ENCODE measurements at places on chromosomes 13 and 19. TPM values are rescaled to one million over a fixed set of nuclear protein-coding genes. Genes with fewer than 3 reads are reported as not detected.
A peak's percentile ranks its signal among the peaks of the same experiment; 100 is the strongest.

DNA sequence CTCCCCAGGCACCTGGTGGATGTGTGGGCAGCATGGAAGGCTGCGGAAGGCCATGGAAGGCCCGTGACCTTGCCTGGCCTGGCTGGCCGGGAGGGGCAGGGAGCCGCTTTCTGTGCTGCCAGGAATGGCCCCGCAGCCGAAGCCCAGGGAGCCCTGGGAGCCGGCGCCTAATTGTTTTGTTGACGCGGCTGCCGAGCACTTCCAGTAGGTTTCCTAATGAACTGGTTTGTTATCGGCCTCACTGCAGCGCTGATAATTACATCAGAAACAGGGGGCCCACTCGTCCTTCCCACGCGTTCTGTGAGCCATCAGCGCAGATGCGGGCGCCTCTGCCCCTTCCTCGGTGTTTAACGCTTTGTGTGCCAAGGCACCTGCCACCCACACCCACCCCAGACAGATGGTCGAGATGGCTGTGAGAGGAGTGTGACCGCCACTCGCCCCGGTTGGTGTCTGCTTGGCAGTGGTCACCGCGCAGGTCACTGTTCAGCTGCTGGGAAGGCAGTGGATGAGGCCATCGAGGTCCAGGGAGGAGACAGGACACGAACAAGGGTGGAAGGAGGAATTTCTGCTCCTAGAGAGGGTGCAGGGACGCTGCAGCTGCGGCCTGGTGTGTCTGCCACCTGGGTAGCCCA, 124.5 kb downstream of the KDM4B start:
- peak; percentile 34 for DNase-seq

- no peak for DNase-seq
Measured at GRCh38 chr19:55620410-55621204, 3.8 kb downstream of the ZNF784 start.

- no peak for DNase-seq
Measured at GRCh38 chr19:39106194-39106593, 19.4 kb upstream of the PAK4 start.

DNA sequence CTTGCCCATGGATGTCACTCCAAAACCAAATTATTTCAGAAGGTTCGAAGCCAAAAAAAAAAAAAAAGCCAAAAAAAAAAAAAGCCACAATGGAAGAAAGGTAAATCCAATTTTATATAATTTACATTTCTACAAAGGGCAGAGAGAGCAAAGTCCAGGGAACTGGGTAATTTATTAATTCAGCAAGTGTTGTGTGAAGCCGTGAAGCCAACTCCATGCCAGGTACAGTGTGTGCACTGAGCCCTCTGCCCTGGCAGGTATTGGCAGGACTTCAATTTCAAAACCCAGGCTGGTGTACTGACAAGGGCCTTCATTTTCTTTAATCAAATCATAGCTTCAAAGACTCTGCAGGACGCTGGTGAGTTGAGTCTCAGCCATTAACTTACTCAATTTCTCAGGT, 5.5 kb upstream of the RFPL4A start:
- DNase-seq = peak; percentile 86

GRCh38 chr19:35309481-35310279, 17.7 kb downstream of the MAG start:
- peak; percentile 56 for DNase-seq

GRCh38 chr13:101621099-101621498, 168.6 kb downstream of the ITGBL1 start:
- no peak for DNase-seq

DNA sequence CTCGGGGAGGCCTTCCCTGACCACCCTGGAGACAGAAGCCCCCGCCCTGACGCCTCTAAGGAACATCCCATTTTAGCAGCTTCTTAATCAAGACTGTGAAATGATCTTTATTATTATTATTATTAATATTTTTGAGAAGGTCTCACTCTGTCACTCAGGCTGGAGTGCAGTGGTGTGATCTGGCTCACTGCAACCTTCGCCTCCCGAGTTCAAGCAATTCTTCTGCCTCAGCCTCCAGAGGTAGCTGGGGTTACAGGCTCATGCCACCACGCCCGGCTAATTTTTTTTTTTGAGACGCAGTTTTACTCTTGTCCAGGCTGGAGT, 3.6 kb upstream of the DAND5 start:
- DNase-seq = no peak

GRCh38 chr19:50475736-50476223, 527 bp upstream of the EMC10 start:
- DNase-seq = no peak

DNA sequence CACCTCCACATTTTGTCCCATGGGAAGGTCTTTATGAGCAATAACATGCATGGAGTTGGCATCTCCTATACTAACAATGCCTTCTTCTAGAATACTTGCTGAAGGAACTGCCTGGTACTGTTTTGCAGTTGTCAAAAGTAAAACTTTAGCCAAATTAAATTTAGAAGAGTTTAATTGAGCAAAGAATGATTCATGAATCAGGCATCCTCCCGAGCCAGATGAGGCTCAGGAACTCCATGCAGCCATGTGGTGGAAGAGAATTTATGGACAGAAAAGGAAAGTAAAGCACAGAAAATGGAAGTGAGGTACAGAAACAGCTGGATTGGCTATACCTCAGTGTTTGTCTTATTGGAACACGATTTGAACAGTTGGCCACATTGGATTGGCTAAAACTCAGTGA, 1081.9 kb downstream of the SLITRK1 start:
- no peak for DNase-seq

- DNase-seq = no peak
Measured at GRCh38 chr13:26344980-26345379, 91.1 kb downstream of the CDK8 start.

DNA sequence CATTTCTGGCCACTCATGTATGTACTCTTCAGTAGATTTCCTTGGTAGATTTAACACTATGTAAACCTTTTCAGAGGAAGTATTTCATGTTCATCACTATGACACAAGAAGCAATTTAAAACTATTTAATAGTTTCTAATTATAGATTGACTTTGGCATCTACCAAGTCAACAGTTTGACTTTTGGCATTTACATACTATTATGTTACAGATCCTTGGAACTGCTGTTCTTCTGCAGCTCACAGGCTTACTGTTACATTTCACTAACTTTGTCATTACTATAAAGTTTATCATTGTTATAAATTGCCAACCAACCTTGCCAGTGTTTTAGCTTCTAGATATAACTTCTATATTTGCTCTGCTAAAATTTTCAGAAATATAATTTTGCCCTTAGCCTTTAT, 18.7 kb downstream of the SUPT20H start:
- no peak for DNase-seq

DNA sequence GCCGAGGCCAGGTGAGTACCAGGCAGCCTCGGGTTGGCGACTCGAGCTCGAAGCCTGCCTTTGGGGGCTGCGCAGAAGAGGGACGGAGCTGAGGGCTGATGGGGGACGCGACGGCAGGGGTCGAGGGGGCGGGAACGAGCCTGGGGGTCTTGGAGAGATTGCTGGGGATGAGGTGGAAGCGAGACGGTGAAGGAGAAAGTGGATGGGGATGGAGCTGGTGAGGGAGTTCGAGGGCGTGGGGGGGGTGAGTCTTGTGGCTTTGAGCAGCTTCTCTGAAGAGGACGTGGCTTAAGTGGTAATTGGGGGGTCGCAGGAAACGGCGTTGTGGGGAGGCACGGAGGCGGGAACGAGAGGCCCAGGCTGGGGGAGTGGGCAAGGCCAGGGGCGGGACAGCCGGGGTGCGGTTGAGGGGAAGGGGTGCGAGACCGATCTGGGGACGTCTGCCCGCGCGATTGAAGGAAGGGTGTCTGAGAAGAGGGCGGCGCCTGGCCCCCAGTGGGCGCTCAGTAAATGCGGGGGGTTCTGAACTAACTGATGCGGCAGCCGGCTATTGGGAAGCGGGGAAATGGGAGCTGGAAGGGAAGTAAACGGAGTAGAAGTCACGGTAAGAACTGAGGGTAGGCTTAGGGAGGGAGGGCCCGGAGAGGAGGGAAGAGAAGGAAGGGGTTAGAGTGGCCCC, 426 bp downstream of the MYO9B start:
- DNase-seq = peak; percentile 70

DNA sequence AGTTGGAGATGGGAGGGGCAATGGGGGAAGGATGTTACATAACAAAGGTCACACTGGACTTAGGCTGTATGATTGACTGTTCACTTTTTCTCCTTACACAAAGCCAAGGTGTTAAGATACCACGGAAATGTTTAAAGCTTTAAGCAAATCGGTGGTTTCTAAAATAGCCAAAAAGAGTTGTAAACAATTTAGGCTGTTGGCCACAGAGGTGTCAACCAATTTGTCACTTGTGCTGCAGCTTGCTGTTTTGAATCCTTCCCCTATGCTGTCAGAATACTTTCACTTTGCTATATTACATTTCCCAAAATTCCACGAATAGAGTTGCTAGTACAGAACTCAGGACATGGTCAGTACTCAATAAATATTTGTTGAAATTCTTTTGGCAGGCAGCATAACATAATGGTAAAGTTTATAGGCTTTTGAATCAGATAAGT, 149.3 kb downstream of the VWA8 start:
- DNase-seq = no peak

- no peak for DNase-seq
Measured at GRCh38 chr13:46531953-46532352, 21.0 kb upstream of the LRCH1 start.

DNA sequence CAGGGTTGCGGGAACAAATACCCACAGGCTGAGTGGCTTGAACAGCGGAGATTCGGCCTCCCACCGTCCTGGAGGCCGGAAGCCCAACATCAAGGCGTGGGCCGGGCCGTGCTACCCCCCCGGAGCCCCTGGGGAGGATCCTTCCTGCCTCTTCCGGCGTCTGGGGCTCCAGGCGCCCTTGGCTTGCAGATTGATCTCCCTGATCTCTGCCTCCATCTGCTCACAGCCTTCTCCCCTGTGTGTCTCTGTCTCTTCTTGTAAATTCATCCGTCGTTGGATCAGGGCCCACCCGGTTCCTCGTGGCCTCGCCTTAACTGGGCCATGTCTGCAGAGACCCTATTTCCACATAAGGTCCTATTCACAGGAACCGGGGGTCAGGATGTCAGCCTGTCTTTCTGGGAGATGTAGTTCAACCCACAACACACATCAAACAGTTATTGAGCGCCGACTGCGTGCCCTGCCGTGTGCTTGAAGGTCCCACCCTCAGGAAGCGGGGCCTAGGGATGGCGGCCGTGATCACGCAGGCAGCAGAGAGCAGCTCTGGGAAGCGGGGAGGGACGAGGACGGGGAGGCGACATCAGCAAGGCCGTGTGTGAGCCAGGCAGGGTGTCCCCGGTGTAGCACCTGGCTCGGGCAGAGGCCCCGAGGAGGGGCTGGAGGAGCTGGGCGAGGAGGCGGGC, 21.3 kb downstream of the HCN2 start:
- peak; percentile 57 for DNase-seq

DNA sequence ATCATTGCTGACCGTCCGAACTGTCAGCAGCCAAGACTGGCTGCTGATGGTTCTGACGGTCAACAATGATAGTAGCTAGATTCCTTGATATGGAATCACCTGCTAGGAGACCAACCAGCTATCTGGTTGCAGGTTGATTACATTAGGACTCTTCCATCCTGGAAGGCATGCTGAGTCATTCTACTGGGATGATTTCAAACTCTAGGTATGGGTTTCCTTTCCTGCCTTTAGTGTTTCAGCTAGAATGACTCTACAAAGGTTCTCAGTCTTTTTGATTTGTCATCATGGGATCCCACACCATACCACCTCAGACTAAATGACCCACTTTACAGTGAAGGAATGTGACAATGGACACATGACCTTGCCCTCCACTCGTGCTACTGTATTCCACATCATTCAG, 138.1 kb upstream of the KL start:
- no peak for DNase-seq

DNA sequence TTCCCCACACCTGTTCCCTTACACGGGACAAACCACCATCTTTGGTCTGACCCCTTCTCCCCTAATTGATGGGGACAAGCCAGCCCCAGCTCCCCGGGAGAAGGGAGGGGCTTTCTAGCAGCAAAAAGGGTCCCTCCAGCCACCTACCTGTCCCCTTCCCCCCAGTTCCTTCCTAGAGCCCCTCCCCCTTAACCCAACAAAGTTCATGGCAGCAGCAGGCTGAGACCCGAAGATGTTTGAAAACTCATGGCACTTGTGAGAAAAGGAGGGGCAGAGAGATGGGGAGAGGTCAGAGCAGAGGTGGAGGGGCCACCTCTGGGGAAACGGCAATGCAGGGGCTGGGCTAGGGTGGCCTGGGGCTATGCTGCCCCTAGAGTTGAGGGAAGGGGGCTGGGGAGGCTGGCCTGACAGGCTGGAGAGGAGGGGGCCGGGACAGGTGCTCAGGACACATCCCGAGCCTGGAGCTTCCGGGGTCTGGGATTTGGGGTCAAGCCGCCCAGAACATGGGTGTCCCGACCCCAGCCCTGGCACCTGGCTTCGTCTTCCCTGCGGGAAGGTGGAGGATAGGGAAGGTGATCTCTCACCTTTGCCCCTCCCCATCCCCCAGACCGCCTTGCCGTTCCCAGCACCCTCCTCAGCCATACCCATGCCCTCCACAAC, 12.5 kb upstream of the ASF1B start:
- DNase-seq = no peak

DNA sequence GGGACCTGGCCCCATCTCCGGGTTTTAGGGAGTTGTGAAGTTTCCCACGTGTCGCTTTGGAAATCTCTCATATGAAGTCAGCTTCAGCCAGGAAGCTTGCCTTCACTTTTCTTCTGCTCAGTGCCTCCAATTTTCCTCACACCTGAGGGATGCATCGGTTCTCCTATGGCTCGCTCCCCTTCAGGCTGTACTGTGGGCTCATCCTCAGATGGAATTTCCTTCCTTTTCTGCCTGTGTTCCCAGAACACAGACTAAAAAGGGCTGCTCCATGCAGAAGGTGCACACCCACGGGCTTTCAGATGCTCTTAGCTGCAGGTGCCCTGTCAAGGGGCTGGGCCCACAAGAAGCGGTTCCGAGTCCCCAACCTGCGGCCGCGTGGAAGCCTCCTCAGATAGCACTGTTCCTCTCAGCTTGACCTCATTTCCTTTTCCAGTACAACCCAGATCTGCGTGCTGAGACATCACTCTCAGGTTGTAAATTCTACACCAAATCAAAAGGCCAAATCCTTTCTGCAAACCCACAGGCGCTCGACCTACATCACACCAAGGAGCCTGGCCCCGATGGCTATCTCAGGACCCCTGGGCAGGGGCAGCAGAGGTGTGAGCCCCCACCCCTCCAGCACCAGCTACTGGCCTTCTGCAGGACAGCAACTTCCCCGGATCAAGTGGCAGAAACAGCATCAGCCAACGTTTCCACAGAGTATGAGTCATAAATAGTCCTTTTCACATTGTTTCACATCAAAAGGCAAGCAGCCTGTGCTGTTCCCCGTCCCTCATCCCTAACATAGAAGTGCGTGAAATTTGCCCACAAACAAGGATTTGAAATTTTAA, 275.9 kb downstream of the ZNF536 start:
- DNase-seq = no peak

- no peak for DNase-seq
Measured at GRCh38 chr13:66837246-66837645, 392.9 kb downstream of the PCDH9 start.

CRTC1 gene
- total RNA-seq = 5.3 TPM

RNF113B gene
- total RNA-seq = not detected

ZNF681 gene
- total RNA-seq = 1.4 TPM

IGSF23 gene
- 1.2 TPM for total RNA-seq

ZNF787 gene
- total RNA-seq = 25.8 TPM

ACP5 gene
- total RNA-seq = 7.2 TPM

Data from pancreas (tissue), 10 donors.